ENCODE measurements at places on chromosomes 16 and 17. TPM values are rescaled to one million over a fixed set of nuclear protein-coding genes. Genes with fewer than 3 reads are reported as not detected.

GRCh38 chr16:57270221-57271062 lies 14.0 kb downstream of the PLLP start:
- peak; percentile 74 for DNase-seq

DNA sequence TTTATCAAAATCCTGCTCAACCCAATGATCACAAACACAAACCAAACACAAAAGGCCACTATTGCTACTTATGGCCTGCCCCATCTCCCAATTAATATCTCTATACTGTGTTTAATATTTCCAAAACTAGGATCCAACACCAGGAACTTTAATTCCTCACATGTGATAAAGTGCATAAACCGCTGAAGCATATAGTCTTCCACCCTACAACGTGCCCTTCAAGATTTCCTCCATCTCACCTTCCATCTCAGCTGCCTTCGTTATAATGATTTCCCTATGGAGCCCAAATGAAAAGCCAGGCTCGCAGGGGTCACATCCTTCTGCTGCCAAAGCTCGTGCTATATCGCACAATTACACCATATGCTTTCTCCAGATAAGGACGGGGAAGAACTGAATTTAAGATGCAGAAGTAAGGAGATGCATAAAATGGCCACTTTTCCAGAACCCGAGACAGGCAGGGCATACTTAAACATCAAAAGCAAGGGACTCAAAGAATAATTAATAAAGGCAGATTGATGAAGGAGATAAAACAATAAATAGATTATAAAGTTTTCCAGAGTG lies 1.8 kb downstream of the MYH10 start:
- DNase-seq = no peak

The CA5A gene
- not detected for total RNA-seq

DNA sequence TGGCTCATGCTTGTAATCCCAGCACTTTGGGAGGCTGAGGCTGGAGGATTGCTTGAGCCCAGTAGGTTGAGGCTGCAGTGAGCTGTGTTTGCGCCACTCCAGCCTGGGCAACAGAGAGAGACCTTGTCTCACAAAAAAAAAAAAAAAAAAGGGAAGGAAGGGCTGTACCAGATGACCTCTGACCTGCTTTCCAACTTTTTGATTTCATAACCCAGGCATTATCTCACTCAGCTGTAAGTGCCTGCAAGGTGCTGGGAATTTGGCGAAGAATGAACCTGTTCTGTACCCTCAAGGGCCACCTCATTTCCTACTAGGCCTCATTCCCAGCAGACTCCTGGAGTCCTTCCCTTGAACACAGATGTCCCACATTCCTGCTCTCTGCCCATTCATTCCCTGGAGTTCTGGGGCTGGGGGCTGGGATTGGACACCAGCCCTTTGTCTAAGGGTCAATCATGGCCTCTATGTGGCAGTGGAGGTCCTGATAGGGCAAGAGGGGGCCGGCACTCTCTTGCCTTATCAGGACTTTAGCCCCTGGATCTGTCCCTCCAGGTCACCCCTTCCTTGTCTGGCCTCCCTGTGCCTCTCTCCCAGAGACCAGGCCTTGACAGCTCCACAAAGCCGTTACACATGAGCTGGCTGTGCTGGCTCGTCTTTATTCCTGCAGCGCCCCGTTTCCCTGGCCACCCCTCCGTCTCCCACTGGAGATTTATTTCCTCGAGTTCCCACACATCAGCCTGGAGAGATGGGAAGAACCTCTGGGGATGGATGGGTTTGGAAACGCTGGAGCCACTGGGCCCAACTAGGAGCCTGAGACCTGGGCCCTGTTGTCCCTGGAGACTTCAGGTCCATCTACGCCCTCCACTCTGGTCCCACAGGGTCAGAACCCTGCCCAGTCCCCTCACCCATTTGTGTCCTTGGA lies 821 bp upstream of the GFAP start:
- DNase-seq = no peak

The GPR139 gene
- total RNA-seq = 1.4 TPM

The SCN4A gene
- total RNA-seq = not detected

The ZNF48 gene
- total RNA-seq = 32.0 TPM

GRCh38 chr16:68005786-68006286 lies 6.6 kb upstream of the DPEP2 start:
- DNase-seq = no peak

DNA sequence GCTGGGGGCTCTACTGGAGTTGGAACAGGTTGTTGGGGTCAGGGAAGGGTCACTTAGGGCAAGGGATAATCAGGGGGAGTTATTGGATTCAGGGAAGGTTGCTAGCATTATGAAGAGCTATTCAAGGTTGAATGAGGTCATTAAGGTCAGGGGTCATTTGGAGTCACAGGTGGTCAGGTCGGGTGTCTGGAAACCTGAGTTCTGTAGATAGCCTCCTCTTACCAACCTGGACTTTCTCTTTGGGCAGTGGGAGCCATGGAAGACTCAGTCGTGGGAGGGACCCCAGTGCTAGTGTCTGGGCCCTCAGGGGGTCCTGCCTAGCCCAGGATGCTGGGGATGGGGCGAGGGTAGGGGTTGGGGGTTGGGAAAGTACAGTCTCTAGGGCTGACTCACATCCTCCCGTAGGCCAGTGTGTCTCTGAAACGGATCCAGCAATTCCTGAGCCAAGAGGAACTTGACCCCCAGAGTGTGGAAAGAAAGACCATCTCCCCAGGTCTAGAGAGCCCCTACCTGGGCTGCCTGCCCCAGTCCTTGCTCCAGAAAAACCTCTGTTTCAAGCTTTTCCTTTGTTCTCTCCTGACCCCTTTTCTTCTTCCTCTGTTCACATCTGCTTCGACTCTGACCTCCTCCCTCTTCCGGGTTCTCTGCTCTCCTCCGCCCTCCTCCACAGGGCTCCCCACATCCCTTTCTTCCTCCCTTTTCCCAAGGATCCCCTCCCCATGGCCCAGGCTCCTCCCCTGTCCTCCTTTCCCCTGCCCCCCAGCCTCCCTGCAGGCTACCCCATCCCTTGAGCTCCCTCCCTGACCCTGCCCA lies 33.5 kb downstream of the ABCC3 start:
- no peak for DNase-seq

GRCh38 chr17:42964161-42964932 lies at the start of gene AARSD1:
Gene AARSD1, minus strand, starts transcription at chr17:42964454. Its CDS starts 14 bp downstream, at chr17:42964440.
- peak; percentile 82 for DNase-seq

DNA sequence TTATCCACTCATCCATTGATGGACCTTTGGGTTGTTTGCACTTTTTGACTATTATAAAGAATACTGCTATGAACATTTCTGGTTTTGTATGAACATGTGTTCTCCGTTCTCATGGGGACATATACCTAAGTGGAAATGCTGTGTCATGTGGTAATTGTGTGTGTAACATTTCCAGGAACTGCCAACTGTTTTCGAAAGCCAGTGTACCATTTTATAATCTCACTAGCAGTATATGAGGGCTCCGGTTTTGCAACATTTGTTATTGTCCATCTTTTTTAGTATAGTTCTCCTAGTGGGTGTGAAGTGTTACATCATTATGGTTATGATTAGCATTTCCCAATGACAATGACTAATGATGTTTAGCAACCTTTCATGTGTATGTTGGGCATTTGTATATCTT lies 5.1 kb upstream of the TRIM25 start:
- DNase-seq = no peak

- no peak for DNase-seq
Observed at GRCh38 chr17:34156741-34157589, 98.1 kb upstream of the CCL2 start.

The KRTAP9-8 gene
- total RNA-seq = not detected

The CCL3 gene
- total RNA-seq = 7.2 TPM

The MYH13 gene
- total RNA-seq = not detected

The PIEZO1 gene
- 4.8 TPM for total RNA-seq

DNA sequence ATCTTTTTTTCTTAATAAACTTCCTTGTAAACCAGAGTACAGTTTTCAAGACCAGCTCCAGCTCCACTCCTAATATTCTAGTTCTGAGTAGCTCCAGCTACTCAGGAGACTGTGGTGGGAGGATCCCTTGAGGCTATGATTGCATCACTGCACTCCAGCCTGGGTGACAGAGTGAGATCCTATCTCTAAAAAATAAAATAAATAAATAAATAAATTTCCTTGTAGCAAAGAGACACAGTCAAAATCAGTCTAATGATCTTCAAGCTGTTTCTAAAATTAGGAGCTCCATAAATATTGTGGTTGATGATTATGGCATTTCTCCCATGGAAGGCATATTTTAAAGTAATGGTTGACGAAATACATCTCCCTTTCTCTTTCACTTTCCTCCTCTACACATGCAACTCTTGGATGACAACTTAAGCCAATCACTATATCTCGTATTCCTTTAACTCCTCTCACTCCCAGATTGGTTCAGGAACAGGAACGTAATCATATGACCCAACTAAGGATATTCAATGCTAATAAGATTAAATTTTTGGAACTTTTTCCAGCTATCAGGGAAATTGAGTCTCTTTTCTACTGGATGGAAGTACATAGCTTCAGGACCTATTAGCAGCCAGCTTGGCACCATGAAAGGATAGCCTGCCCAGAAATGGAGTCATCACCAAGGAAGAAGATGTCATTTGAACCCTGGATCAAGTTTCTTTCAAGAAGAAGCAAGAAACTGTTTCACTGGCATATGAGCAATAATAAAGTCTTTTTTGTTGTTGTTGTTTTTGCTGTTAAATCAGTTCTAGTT lies 42.1 kb upstream of the TAOK1 start:
- no peak for DNase-seq

GRCh38 chr16:78727536-78727935 lies 628.1 kb downstream of the WWOX start:
- DNase-seq = no peak

DNA sequence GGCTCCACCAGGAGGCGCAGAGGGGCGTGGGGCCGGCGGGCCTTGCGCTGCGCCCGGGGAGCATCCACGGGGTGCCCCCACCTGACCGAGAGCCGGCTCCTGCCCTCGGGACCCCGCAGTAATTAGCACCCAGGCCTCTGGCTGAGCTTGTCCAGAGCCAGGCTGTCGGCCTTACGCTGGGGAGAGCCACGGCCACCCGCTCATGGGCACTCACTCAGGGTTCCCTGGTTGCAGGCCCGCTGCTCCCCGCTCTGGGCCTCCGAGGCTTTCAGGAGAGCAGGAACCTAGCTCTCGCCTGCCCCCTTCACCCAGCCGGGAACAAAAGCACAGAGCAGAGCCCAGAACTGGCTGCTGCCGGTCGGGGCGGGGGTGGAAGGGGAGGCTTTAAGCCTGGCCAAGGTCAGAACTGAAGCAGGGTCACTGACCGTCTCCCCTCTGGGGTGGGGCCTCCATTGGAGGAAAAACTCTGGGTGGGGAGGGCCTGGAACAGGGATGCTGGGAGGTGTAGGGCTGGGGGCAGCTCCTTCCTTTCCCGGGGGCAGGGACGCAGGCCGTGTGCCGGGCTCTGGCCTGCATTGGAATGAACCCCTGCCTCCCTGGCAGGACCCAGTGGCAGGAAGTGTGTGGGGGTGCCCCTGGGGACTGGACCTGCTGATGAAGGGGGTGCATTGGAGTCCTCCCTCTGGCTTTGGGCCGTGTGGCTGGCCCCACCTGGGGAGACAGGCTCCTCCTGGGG lies 12.3 kb downstream of the GLIS2 start:
- peak; percentile 60 for DNase-seq

DNA sequence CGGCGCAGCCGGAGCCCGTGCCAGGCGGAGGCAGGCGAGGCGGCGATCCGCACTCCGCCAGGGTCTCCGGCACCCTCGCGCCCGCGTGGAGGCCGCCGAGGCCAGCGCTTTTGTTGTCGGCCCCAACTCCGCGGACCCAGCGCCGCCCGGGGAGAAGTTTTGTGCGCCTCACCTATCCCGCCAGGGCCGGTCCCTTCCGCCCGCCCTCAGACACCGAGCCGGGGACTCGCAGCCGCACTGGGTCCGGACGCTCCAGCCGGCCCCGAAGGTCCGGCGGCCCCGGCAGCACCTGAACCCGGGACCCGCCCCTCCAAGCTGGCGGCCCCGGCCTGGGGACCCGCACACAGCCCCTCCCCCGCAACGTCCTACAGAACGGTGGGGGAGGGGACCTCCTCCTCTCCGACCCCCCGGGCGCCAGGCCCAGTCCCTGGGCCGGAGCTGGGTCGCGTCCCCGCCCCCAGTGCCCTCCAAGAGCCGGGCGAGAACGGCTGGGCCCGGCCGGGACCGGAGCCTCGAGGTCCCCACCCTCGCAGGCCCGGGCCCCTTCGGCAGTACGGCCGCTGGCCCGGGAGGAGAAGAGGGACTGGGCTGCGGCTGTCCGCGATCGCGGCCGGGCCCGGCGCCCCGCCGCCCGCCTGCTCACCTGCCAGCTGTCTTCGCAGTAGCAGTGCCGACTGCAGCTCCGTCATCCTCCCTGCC lies 698 bp downstream of the UBE2G1 start:
- DNase-seq = no peak

The MYH1 gene
- total RNA-seq = not detected

GRCh38 chr16:49749816-49750215 lies 106.1 kb downstream of the ZNF423 start:
- no peak for DNase-seq

- DNase-seq = no peak
Observed at GRCh38 chr17:28735242-28735722, 6.7 kb downstream of the NEK8 start.

DNA sequence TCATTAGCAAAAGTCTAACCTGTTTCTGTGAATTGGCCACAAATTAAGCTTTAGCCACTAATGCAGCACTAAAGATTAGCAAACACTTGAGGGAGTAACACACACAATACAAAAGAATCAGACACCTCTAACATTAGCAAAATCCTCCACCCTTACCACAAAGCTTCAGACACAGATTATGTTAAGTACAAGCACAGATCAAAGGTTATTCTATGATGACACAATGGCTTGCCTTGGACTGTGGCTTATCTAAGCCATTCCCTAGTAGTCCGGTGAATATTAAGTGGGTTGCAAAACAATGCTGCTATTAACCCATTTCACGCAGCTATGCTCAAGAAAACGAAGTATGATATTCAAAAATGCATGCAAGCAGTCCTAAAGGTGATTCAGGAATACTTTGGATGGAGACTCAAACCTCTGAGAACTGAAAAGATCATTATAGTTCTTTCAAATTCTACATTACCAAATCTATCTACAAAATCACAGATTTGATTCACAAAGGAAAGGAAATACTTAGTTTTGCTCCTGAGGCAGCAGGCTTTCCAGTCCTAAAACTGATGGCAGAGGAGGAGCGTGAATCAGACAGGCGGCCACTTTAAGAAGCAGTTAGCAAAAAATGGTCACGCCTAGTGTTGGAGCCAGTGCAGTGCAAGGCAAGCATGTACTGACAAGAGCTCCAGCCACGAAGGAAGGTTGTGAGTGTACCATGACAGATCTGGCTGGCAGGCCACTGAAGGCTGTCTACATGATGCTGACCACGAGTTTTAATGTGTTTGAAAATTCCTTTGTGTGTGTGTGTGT lies 67.2 kb downstream of the PARN start:
- DNase-seq = peak; percentile 35

GRCh38 chr16:86449446-86450095 lies 60.8 kb upstream of the FOXF1 start:
- no peak for DNase-seq

DNA sequence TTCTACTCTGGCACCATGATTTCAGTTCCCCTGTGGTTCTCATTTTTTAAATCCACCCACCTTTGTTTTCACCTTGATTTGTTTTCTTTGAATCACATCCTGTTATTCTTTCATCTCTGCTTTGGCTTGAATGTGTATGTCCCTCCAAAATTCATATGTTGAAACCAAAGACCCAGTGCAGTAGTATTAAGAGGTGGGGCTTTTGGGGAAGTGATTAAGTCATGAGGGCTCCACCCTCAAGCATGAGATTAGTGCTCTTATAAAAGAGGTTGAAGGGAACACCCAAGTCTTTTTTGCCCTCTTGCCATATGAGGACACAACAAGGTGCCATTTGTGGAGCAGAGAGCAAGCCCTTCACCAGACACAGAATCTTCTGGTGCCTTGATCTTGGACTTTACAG lies 382.3 kb downstream of the SLC39A11 start:
- DNase-seq = no peak

Data from occipital lobe (tissue), 3 donors.